Pancreas (tissue), 10 donors: ENCODE measurements at places on chromosomes 2 and 18.

DNA sequence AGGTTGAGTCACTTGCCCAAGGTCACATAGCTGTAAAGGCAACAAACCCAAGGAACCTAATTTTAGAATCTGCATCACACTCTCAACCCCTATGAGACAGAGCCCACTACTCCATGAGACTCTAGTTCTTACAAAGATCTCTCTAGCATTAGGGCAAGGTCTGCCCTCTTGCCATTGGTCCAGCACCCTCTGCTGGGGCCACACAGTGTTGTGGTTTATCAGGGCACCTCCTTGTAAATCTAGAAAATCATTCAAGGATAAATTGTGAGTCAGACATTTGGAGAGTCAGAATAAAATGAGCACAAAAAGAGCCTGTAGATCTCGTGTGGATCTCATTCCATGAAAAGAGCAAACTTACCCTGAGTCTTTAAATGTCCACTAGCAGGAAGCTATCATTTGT, 91.2 kb downstream of the SLC8A1 start:
- DNase-seq, result no peak

DNA sequence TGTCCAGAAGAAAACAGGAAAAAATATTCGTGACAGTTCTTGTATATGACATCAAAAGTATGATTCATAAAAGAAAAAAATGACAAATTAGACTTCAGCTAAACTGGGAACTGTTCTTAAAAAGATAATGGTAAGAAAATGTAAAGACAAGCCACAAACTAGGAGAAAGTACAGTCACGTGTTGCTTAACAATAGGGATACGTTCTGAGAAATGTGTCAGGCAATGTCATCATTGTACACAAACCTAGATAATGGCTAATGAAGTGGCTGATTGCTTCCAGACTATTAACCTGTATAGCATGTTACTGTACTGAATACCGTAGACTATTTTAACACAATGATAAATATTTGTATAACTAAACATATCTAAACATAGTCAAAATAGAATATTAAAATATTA, 35.9 kb upstream of the CTIF start:
- no peak for DNase-seq

GRCh38 chr2:51263951-51264350, 232.0 kb upstream of the NRXN1 start:
- DNase-seq, result no peak

- DNase-seq, result no peak
Measured at GRCh38 chr2:212975333-212975732, 176.1 kb downstream of the IKZF2 start.

- peak; percentile 50 for DNase-seq
Measured at GRCh38 chr2:113218283-113219091, 44.7 kb downstream of the PSD4 start.

- no peak for DNase-seq
Measured at GRCh38 chr18:61544178-61544577, 210.9 kb downstream of the CDH20 start.

GRCh38 chr2:175624785-175625184, 377.3 kb downstream of the LNPK start:
- DNase-seq, result no peak

GRCh38 chr2:156038021-156038420, 294.5 kb downstream of the NR4A2 start:
- DNase-seq, result no peak

DNA sequence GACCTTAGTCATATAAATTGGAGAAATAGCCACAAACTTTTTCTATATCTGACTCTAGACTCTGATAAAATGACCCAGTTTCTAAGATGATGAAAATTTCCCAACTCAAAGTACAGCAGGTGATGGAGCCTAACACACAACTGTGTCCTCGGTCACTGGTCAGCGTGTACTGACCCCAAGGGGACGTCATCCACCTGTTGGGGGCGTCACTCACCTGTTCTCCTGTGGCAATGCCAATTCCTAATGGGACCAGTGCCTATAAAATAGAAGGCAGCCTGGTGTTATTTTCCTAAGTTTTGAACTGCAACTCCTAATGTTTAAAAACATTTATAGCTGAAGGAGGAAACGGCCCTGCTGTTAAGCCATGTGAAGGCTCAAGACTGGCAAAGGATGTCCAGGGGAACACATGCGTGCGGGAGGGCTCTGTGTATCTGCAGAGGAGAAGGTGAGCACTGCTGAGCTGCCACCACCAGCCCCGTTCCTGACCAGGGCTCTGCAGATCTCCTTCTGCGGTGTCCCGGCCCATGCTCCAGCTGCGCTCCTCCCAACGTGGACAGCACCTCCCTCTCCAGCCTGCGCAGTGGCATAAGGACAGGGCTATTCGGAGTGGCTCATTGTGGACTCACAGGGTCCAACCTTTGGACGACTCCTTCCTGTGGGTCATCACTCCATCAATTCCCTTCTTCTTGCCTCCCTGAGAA, 21.2 kb downstream of the TYMS start:
- no peak for DNase-seq

DNA sequence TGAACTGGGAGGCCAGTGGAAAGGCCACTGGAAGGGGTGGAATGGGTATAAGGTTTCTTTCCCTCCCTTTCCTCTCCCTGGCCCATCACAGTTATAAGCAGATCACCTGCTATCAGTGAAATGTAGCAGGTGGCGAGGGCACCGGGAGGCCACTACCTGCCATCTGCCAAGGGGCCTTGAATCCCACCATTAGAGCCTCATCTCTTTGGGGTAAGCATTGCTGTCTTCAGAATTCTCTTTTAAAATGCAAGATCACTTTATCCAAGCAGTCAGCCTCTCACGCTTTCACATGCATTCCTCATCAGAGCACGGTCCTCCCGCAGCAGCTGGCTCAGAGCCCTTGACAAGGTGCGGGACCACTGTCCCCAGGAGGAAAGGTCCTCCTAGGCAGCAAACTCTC, 268.5 kb downstream of the CELF4 start:
- no peak for DNase-seq

DNA sequence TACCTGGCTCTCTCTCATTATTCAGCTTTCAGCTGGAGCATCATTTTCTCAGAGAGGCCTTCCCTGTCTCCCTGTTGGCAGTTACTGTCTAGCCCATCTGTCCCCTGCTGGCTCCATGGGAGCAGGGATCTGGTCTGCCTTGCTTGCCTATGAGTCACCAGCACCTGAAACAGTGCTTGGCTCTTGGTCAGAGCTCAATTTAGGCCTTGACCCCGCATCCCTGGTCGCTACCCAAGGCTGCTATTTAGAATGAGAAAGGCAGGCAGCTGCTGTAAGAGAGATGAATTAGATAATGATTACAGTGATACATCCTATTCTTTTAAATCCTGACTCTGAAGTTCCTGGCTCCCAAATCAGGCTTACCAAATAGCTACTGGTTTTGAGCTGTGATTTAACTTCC, 32.9 kb downstream of the KCNE4 start:
- peak; percentile 53 for DNase-seq

- DNase-seq, result no peak
Measured at GRCh38 chr2:178002038-178002437, 70.5 kb downstream of the PDE11A start.
